ENCODE measurements at places on chromosomes 3 and 15.

DNA sequence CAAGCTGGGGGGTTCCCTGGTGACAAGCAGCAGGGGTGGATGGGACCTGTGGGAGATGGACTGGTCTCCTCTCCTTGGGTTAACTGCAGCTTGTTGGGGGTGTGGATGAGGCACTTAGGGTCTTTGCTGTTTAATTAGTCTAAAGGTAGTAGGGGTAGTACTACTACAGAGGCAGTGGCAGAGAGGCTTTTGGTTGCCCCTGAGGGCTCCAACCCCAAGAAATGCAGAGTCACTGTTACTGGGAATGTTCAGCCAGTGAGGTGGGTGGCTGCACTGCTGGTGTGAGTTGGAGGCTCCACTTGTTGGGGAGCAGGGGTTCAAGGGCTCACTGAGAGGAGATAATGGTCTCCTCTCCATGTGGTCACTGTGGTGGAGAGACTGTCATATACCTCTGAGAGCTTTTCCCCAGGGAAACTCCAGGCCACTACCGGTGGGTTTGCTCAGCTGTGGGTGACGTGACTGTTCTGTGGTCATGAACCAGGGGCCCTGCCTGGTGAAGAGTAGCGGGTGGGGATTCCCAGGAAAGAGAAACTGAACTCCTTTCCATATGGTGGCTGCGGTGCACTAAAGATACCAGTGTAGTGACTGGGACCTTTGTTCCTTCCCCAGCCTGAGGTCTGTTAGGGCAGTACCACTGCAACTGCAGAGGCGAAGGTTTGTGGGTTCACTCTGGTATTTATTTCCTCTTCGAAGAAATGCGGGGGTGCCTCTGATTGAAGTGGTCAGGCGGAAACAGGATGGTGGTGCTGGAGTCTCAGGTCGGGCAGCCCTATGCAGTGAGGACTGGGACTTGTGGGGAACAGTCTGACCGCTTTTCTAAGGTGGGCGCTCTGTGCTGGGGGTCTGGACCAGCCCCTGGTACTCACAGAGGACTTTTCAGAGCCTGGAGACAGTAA, 68.9 kb upstream of the TNFSF10 start:
- no peak for DNase-seq

GRCh38 chr3:61687206-61687605, 125.8 kb downstream of the PTPRG start:
- DNase-seq, result no peak

DNA sequence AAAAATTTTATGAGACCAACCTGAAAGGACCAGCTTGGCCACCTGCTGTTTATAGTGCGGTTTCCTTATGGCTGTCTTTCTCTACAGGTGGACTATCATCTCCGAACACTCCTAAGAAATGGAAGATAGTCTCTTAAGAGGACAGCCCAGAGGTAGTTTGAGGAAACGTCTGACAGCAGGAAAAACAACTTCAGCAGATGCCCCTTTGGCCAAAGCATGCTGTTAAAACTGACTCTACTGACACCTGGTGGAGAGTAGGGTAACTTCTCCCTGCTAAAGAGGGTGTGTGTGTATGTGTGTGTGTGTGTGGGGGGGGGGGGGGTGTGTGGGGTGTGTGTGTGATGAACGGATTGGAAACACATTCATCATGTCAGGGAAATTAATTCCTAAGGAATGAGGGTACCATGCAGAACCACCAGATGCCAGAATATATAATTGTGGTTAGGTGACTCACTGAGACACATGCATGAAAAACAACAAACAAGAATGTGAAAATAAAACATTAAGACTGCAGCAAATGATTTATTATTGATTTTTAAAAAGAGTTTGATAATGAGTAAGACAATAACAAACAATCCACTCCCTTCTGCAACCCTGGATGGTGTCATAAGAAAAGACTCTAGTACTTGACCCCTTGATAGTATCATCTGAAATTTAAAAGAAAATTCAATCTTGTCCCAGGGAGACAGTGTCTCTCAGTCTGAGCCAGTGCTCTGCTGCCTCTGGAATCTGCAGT, 256.5 kb downstream of the THRB start:
- no peak for DNase-seq

- DNase-seq, result no peak
Observed at GRCh38 chr15:43128980-43129335, 4.4 kb upstream of the TMEM62 start.

DNA sequence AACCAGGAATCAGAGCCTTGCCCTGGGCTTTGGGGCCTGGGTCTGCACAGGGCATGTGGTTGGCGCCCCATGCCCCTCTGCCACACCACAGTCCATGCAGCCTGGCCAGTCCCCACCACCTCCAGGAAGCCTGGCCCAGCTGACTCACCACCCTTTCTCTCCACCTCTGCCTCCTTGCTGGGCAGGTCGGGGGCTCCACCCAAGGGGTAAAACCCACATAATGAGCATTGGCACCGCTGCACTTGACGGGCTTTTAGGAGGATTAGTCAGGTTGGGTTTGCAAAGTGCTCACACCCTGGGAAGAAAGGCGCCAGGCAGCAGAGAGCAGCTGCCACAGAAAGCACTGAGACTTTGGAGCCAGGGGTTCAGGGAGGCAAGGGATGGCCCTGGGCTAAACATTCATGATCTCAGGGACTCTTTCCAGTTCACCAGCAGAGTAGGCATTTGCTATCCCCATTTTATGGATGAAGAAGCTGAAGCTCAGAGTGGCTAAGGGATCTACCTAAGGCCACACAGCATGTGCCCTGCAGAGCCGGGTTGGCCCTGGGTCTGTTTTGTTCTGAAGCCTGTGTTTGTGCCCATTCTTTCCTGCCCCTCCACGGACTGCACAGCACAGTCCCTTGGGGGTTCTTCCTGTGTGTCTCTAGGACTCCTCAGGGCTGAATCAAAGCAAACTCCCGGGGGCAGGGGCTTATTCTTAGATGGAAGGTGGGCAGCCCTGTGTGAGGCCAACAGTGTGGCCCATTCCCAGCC, 113.4 kb downstream of the ETFA start:
- no peak for DNase-seq

- DNase-seq, result no peak
Observed at GRCh38 chr3:74121761-74122160, 492.7 kb downstream of the CNTN3 start.

DNA sequence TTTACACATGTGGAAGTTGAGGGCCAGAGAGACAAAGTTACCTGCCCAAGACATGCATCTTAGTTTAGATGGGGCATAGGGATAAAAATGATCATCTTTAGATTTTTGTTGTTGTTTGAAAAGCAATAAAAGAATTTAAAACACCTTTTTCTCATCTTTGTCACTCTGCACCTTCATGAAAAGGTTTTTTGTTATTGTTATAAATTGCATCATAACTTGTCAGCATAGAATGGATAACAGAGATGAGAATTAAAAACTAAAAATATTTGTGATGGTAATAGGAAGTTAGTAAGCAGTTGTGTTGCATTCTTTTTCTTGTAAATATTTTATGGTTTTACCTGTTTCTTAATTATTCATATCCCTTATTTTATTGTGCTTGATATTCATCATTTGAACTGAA, 13.4 kb upstream of the ZBTB47 start:
- DNase-seq, result no peak

- DNase-seq, result no peak
Observed at GRCh38 chr3:99645277-99646106, 7.1 kb downstream of the COL8A1 start.

DNA sequence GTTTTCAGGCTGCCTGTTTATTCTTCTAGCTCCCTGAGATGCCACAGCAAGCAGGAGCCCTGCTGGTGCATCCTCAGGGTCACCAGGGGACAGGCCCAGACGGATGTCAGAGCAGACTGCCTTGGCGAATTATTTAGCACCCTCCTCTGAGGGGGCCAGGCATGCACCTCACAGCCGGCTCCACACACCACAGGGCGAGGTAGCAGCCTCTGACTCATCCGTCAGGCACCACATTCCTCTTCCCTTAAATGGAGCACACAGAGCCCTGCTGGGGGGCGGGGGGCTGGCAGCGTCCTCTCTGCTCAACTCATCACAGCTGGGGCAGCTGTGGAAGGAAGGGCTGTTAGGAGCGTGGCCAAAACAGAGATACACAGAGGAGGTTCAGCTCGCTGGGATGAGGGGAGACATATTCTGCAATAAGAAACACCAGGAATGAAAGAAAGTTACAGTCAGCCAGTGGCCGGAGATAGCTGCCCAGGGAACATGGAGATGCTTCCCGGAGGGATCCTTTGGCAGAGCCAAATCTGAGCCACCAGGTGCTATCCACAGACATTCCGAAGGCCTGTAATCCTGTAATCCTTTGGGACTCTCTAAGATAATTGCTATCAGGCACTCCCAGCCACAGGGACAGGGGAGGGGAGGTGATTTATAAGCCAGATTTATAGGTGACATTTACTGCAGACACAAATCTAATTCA, 13.9 kb upstream of the PRICKLE2 start:
- no peak for DNase-seq

- no peak for DNase-seq
Observed at GRCh38 chr3:8365541-8365940, 136.1 kb upstream of the LMCD1 start.

- no peak for DNase-seq
Observed at GRCh38 chr3:129006864-129007263, 5.8 kb downstream of the EFCC1 start.

DNA sequence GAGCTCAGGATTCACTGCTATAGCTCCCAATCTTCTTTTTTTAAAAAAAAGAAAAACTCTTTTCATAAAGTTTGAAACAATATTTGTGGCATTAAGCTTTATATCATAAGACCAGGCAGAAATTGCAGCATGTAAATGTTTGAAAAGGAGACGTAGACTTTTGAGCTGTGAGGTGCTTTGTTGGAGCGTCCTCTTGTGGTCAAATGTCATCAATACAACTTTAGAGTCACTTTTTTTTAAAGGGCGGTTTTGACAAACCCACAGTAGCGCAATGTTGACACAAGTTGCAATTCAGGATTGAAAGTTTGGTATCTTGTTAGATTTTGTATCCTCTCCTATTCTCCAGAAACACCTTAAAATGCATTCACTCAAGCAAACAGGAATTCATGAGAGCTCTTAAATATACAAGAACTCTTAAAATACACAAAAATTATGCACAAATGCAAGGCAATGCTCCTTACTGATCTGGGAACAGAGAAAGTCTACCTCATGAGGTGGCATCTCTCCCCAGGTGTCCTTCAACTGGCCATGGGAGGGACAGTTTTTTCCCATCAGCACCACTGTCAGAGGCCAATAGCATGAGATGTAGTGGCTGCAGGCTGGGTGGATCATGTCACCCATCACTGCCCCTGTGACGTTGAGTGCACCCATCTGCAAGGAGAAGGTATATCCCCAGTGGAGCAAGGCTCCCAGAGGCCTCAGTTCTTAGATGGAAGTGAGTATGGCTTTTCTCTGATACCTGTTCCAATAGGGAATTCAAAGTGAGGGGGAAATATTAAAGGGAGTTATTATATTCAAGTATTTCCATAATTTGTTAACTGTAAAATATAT, 70.7 kb downstream of the ANXA2 start:
- DNase-seq, result peak; percentile 64

DNA sequence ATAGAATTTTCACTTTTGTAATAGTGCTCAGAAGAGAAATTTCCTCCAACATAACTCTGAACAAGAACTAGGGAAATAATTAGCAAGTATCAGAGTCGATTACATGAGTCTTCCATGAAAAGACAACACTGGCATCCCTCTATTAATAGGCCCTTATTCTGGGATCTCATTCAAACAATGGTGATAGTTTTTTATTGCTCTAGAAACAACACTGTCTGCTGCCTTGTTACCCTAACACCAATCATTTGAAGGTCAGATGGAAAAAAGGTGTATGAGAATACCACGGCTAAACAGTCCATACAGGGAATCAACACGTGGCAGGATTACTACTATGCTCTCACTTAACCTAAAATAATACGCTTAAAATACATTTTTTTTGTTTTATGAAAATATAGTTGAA, 35.9 kb downstream of the GNB4 start:
- no peak for DNase-seq

- no peak for DNase-seq
Observed at GRCh38 chr3:40120806-40121205, 188.7 kb upstream of the EIF1B start.

DNA sequence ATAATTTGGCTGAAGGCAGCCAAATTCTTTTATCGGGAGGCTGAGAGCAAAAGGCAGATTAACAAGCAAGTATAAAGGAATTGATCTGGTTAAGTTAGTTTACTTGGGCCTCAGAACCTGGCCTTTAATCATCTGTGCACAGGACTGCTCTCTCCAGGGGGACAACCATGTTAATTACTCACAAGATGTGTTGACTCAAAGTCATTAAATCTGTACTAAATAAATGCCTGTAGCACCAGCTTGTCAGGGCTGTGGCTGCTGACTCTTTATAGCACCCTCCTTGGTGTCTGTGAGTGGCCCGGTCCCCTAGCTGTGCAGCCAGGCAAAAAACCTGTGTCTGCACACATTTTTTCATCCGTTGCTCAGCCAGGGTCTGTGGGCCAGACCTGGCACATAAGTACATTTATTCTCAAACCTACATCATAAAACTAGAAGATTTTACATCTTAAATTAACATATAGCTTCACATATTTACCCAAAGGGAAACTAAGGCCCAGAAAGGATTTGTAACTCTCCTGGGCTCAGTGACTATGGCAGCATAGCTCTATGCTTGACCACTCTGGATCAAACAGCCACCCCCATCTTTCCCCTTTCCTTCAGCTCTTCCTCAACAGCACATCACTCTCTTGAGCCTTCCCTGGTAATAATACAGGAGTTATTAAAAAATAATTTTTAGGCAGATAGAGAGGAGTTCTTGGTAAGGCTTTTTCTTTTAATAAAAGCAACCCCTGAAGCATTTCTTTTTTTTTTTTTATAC, 51.4 kb downstream of the NCEH1 start:
- no peak for DNase-seq

DNA sequence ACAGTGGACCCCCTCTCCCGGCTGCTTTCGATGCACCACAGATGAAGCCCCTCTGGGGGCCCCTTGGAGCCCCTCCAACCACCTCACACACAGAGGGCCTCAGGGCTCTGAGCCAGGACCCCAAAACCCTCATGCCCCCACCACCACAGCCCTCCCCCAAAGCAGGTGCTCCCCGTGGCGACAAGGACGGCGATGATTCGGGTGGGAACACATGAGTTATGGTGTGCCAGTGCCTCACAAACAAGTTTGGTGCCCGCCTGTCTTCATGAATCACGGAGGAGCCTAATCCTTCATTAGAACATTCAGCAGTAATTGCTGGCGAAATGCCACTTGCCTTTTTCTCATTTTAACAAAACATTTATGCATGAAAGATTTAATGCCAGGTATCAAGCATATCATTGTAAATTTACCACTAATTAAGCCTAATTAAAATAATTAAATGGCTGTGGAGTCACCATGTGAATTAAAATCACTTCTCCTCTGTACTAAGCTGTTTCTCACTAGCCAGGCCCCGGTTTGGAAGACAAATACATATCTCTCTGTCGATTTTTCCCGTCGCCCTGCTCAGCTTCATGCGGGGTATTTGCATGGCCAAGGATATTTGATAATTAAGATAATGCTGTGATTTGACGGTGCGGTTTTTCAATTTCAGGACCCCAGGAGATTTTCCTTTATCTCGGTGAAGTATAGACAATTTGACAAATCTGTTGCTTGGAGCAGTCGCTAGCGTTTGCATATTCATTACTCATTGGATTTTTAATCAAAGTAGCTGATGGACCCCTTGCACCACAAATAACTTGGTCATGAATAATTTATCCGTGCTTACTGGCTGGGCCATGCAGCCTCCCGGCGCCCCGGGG, 157.0 kb downstream of the TLE3 start:
- no peak for DNase-seq

- peak; percentile 86 for DNase-seq
Observed at GRCh38 chr3:123759311-123759710, 124.8 kb downstream of the MYLK start.
